ENCODE measurements at places on chromosomes 6 and 20.

GRCh38 chr6:16367571-16367970, 129.2 kb downstream of the GMPR start:
- DNase-seq = no peak

DNA sequence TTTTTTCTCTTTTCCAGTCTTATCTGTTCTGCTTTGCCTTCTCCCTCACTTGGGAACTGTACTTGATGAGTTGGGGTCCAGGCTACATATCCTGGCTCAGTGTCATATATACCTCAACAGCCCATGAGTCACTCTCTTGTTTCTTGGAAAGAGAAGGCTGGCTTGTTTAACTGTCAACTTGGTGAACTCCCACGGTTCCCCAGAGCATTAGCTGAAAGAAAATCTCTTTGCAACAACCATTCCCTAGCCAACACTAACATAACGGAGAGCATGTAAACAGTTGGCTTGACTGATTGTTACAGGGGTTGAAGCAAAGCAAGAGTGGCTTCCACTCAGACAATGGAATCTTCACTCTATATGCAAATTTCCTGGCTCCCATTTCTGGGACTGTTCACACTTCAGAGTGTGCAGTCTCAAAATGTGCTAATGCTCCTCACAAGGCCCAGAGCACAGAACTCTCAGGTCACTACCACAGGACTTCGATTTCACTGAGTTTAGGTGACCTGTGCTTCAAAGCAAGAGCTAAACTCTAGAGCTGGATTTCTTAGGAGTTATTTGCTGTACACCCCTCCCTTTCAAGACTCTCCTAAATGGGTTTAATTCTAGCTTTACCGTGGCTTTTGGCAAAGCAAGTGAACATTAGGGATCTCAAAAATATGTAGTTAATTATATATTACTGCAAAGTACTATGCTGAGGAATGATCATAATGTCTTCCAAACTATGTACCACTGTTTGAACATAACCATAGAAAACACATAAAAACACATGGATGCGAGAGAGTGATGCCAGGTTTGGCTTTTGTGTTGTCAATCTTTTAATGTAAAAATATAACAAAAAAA, 609.8 kb downstream of the RFPL4B start:
- no peak for DNase-seq

DNA sequence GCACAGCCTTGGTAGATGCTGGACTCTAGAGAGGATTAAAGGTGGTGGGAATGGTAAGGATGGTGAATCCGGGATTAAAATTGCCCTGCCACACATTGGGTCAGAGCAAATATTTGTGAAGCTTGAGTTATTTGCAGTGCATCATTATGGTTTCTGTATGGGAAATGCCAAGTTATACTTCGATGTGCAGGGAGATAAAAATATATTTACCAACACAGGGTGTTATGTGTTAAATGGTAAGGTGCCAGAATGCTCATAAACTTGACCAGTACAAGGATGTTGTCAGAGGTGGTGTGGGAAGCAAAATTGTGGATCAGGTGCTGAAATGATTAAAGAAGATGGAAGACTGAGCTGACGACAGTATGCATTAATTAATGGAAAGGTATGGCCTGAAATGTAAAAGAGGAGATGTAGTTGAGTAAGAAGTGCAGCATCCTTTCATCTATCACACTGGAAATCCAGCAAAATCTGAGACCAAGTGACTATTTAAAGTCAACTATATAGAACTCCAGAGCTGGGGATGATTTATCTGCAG, 262.3 kb downstream of the ADGB start:
- DNase-seq = no peak

- no peak for DNase-seq
These were observed 172.6 kb upstream of the LAMA2 start for GRCh38 chr6:128710315-128710714.

DNA sequence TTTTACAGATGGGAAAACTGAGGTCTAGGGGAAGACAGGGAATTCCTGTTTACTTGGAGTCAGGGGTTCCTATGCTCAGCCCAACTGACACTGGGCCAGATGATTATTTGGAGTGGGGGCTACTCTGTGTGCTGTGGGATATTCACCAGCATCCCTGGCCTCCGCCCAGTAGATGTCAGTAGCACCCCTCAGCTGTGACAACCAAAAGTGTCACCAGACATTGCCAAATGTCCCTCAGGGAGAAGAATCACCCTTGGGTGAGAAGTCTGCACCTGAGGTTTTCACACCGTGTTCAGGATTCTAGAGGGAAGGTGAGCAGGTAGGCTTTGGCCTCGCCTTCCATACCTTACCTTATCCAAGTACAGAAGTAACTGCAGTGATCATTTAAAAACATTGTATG, 27.6 kb downstream of the CDH26 start:
- peak; percentile 56 for DNase-seq

GRCh38 chr6:125989631-125990030, 3.3 kb downstream of the TRMT11 start:
- no peak for DNase-seq

- no peak for DNase-seq
These were observed 38.9 kb downstream of the CDH22 start for GRCh38 chr20:46269372-46269771.

- DNase-seq = no peak
These were observed 17.7 kb upstream of the PARD6B start for GRCh38 chr20:50713657-50714101.

DNA sequence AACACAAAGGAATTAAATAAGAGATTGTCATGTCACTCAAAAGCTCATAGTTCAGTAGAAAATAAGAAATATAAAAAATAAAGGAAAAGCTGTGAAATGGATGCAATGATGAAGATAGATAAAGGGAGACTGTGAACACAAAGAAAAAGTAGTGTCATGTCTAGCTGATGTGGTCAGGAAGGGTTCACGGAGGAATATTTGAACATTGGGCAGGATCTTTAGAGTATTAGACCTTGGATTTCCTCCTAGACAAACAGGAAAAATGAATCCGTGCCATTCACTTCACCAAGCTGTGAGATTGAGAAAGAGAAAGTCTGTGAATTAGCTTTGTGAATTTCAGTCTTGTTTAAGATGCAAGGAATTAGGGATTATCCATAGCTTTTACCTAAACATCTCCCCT, 414.4 kb upstream of the PLCB4 start:
- no peak for DNase-seq

- no peak for DNase-seq
These were observed 227.7 kb upstream of the RNF24 start for GRCh38 chr20:4243071-4243470.

GRCh38 chr6:150697515-150697914, 97.8 kb downstream of the PLEKHG1 start:
- DNase-seq = no peak

GRCh38 chr6:155171747-155172449, 91.9 kb upstream of the CLDN20 start:
- no peak for DNase-seq

DNA sequence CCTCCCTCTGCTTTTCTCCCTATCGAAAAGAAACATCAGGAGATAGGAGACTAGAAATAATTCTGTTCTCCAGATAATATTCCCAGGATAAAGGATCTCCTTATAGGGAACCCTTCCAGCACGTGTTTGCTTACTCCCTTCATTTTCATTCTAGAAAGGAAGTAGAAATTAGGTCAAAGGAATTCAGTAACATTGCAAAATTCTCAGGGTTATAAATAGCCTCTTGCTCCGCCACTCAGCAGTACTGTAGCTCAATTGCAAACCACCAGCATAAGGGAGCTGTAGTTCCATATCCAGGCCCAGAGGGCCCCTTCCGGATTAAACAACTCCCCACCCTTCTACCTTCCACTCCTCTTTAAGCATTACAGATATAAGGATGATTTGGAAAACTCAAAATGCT, 6.2 kb downstream of the ELMO2 start:
- no peak for DNase-seq

DNA sequence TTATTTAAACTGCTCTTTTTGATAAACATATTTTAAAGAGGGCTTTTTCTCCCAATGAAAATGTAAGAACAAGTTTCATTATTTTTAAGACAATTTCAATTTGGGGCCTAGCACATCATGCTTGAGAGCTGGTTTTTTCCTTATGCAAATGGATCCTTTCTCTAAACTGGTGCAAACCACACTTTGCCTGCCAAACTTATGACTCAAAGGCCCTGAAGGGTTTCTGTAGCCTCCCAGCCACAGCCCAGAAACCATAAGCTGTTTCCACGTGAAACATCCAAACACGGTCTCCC, 451 bp upstream of the HSF2 start:
- DNase-seq = no peak

- no peak for DNase-seq
These were observed 58.1 kb downstream of the TMEM242 start for GRCh38 chr6:157265186-157265585.

- no peak for DNase-seq
These were observed 390.6 kb upstream of the MANEA start for GRCh38 chr6:95186710-95187109.

DNA sequence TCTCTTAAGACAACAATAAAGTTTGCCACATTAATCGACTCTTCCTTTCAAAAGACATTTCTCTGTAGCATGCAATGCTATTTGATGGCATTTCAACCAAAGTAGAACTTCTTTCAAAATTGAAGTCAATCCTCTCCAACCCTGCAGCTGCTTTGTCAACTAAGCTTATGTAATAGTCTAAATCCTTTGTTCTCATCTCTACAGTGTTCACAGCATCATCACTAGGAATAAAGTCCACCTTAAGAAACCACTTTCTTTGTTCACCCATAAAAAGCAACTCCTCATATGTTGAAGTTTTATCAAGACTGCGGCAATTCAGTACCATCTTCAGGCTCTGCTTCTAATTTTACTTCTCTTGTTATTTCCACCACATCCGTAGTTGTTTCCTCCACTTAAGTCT, 11.5 kb upstream of the BLOC1S5 start:
- DNase-seq = no peak

DNA sequence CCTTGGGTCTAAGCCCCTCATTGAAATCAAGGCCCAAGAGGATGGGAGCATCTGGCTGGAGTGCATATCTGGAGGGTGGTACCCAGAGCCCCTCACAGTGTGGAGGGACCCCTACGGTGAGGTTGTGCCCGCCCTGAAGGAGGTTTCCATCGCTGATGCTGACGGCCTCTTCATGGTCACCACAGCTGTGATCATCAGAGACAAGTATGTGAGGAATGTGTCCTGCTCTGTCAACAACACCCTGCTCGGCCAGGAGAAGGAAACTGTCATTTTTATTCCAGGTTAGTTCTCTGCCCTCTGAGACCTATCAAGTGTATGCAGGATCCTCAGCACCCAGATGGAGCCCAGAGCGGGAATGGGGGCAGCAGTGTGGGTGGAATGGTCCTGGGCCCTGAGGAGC, 5.1 kb downstream of the BTN2A2 start:
- DNase-seq = peak; percentile 22

- DNase-seq = peak; percentile 92
These were observed at the start of gene GCNT2 for GRCh38 chr6:10521104-10521808. Gene GCNT2, plus strand, starts transcription at chr6:10521351. Its CDS starts 7,561 bp downstream, at chr6:10528912.

- DNase-seq = no peak
These were observed 177.6 kb upstream of the MAN1A1 start for GRCh38 chr6:119527231-119527578.

- DNase-seq = no peak
These were observed 4.5 kb upstream of the FOXC1 start for GRCh38 chr6:1605004-1605892.

- no peak for DNase-seq
These were observed 33.8 kb downstream of the CD40 start for GRCh38 chr20:46151936-46152335.

GRCh38 chr6:112155886-112156285, 68.5 kb downstream of the FAM229B start:
- DNase-seq = no peak

Measured in PC-9 (cell line).